Stimulated activated CD4-positive, alpha-beta T cell treated with anti-CD3 and anti-CD28 coated beads, Interleukin-2, amount 100 ng/mL, for 24 hours (primary cell): ENCODE measurements at places on chromosomes 7 and 10.

GRCh38 chr7:47408675-47409074, 173.2 kb downstream of the TNS3 start:
- DNase-seq: no peak

DNA sequence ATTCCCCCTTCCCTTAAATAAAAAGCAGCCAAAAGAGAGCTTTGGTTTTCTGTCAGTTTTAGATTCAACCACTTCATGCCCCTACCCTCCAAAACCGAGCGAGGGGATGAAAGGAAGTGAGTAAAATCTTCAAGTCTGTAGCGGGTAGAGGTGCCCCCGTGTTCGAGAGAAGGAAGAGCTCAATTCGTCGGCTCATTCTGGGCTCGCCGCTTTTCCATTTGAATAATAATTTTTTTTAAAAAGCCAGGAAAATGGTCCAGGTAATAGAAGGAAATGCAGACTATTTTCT, 436.2 kb upstream of the GALNT17 start:
- no peak for DNase-seq

- DNase-seq: no peak
Observed at GRCh38 chr10:14658331-14659127, 116.2 kb downstream of the FAM107B start.

GRCh38 chr7:879093-879492, 2.7 kb downstream of the GET4 start:
- DNase-seq: no peak

GRCh38 chr7:107115762-107116540, 52.9 kb upstream of the HBP1 start:
- no peak for DNase-seq

DNA sequence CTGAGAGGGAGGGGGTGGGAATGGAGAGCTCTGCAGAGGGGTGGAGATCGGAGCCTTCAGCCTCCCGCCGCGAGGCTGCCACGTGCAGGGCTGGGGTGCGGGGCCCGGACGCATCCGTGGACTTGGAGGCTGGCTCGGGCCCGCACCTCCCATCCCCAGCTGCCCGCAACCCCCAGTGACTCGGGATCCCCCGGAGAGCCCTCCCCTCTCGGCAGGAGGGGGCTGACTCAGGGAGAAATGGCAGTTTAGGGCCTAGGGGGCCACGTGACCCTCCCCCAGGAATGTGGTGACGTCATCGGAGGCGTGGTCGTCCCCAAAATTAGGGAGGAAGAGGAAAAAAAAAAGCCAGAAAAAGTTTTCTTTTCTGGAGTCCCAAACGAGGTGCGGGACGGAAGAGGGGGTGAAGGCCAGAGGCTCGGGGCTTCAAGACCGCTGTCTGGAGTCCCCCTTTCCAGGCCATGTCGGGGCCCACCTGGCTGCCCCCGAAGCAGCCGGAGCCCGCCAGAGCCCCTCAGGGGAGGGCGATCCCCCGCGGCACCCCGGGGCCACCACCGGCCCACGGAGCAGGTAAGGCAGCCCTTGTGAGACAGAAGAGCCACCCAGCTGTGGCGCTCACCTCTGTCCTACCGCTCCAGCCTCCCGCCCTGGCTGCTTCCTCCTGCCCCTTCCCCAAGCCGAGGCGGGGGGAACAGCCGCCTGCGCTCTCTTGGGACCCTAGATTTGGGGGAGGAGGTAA, at the start of gene TRIP6:
TSS of gene TRIP6 (plus strand) at position 348 of the 736 bp plus-strand sequence. CDS start at position 459, 111 bp downstream.
- peak; percentile 76 for DNase-seq

GRCh38 chr7:75723444-75723843, 15.3 kb downstream of the HIP1 start:
- no peak for DNase-seq

DNA sequence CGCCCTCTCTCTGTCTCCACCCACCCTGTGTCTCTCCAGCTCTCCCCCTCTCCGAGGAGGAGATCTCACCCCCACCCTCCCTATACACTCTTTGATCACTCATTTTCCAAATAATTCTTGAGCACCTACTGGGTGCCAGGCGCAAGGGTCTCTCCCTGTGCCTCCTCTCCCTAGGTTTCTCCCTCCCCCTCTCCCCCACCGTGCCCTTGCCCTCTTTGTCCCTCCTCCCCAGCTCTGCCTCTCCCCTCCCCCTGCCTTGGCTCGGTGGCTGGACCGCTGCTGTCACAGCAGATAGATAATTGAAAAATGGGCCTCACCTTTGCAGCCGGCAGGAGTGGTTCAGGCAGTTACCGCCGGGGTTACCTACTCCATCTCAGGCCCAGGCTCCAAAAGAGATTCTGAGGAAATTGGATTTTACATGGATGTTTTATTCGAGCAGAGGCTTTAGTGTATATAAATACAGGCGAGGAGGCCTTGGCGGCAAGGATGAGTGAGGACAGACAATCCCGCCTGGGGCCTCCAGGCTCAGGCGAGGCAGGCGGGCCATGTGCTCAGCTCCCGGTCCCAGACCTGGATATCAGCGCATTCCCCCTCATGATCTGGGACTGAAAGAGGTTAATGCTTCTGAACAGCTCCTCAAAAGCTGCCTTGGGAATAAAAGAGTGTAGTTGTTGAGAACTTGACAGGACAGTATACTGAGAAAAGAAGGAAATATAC, 60.8 kb upstream of the BTRC start:
- DNase-seq: no peak

- DNase-seq: no peak
Observed at GRCh38 chr10:55813451-55814170, 547.4 kb downstream of the ZWINT start.

DNA sequence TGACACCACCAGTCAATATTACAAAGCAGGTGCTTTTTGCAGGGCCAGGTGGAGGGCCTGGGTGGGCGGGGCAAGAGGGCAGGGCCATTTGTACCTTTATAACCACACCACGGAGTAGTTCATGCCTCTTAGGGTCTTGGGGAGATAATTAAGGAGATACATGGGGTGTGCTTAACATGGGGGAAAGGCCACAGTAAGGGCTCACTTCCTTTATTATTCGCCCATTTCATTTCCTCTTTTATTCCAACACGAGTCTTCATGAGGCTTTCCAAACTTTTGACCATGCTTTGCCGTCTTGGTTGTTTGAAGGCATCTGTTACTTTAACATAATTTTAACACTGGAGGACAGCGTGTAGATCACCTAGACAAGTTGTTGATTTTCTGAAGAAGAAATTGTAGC, 33.3 kb upstream of the LYZL2 start:
- DNase-seq: no peak

DNA sequence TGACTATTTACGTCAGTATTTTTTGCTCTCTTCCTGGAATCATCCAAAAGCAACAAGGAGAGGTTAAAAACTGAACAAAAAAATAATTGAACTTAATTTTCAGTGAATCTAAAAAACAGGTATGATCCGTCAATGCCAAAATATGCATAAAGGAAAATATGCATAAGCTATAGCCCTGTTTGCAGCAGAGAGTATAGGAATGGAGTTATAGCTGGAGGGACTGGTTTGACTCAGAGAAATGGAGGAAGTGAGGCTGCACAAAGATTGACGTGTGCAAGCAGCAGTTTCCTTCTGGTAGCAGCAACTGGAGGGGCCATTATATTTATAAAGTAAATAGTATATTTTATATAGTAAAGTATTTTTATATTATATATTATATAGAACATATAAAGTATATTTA, 37.1 kb downstream of the GNG11 start:
- no peak for DNase-seq

DNA sequence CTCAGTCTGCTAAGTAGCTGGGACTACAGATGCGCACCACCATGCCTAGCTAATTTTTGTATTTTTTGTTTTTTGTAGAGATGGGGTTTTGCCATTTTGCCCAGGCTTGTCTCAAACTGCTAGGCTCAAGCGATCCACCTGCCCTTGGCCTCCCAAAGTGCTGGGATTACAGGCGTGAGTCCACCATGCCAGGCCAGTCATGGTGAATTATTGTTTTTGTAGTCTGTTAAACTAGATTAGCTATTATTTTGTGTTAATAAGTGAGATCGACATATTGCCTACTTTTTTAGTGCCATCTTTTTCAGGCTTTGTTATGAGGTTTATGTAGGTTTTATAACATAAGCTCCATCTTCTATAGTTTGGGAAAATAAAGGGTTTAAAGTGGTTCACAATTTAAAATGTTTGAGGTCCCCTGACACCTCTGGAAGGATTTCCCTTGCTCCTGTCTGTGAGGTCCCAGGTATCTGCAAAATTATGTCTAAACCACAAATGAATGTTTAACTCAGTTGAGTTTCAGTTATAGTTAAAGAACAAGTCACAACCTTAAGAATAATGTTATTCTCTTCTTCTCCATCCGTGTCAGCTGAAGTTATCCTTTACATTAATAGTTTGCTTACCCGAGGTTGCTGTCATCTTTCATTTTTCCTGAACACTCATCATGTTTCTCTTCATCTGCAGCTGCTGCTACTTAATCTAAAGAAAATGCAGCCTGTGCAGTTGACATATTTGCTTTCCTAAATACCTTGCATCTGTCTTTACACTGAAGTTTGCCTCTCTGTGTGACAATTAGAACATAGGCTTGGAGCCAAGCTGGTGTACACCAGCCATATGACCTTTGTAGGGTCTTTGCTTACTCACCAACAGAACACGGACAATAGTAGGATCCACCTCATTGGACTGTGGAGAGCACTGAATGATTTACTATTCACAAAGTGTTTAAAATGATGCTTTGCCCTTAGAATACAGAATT, 8.9 kb upstream of the VSTM4 start:
- DNase-seq: no peak

- DNase-seq: no peak
Observed at GRCh38 chr7:141272417-141272816, 198.6 kb downstream of the TMEM178B start.

DNA sequence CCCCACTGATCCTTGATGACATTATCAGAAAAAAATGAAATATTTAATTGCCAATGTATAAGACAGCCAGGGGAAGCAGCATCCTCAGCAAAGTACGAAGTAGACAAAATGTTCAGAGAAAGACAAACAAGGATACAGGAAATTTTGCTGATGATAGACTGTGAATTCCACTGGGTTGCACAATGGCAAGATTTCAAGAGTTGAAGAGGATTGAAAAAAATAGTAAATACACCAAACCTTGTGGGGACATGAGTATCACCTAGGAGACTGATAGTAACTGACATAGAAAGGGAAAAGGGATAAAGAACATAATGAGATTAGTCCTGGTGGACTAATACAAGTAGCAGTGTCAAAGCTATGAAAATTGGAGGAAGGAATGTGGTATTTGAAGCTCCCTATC, 16.5 kb downstream of the CNOT4 start:
- no peak for DNase-seq

DNA sequence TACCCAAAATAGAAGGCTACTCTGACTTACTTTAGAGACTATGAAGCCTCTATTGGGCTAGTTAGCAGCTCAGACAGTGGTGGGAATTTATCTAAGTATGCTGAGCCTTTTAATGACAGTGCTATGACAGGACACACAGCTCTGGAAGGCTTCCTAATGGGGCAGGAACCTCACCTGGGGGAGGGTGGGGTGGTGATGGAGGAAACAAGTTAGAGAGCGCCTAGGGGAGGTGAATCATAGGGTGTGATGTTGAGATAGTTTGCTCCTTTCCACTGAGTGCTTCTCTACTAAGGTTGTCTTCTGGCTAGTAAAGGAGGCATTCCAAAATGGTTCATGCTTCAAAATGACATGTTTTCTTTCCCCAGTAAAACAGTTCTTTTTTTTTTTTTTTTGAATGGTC, 42.1 kb downstream of the PPP1R9A start:
- DNase-seq: no peak

- no peak for DNase-seq
Observed at GRCh38 chr10:128855618-128856428, 611.2 kb upstream of the MGMT start.

- no peak for DNase-seq
Observed at GRCh38 chr7:14446829-14447228, 455.7 kb downstream of the DGKB start.

GRCh38 chr7:75889826-75890225, 11.0 kb downstream of the RHBDD2 start:
- no peak for DNase-seq

GRCh38 chr10:103699611-103700435, 155.6 kb downstream of the SH3PXD2A start:
- no peak for DNase-seq

- DNase-seq: no peak
Observed at GRCh38 chr7:98423043-98423442, 22.2 kb upstream of the BAIAP2L1 start.

- DNase-seq: no peak
Observed at GRCh38 chr10:21069278-21069677, 172.2 kb upstream of the NEBL start.

GRCh38 chr7:81600608-81601007, 169.2 kb downstream of the HGF start:
- DNase-seq: no peak

GRCh38 chr10:93473804-93474472, 8.2 kb downstream of the MYOF start:
- DNase-seq: no peak

DNA sequence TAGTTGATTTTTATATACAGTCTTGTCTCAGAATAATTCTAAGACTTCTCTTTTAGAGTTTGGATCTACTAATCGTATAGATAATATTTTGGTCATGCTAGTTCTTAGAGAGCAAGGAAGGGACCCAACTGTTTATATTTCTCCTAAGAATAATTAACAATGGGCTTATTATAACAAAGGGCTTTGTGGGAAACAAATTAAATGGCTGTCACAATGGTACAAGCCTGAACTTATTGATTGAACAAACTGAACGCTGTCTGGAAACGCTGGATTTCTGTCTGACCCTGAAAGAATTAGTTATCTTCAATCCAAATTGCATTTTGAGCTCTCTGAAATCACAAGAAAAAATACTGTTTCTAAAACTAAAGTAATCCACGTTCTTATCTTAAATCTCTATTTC, 56.8 kb downstream of the CSTF2T start:
- no peak for DNase-seq

GRCh38 chr7:50321487-50322067, 17.1 kb downstream of the IKZF1 start:
- DNase-seq: no peak

DNA sequence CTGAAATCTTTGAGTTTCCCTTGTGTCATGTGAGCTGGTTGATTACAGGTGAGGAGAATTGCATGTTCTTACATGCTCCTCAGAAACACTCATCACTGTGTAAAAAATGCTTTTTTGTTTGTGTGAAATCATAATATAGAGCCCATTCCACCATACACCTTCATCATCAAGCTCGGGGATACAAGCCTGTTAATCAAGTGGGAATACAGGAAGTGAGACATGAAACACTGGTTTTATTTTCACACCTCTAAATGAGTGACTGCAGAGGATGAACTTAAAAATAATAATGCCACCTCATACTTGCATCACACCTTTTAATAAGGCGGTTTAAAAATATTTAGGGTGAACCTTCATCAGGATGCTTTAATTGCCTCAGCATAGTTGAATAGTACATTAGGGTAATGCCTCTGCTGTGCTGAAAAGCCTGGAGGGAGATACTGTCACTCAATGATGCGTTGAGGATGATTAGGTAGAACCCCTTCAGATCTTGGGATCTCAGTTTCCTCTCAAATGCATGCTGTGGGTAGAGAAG, 164.6 kb downstream of the AUTS2 start:
- no peak for DNase-seq
